ENCODE measurements at places on chromosomes 1 and 21.

- DNase-seq: no peak
These were observed 131.1 kb downstream of the HLCS start for GRCh38 chr21:36835383-36835795.

DNA sequence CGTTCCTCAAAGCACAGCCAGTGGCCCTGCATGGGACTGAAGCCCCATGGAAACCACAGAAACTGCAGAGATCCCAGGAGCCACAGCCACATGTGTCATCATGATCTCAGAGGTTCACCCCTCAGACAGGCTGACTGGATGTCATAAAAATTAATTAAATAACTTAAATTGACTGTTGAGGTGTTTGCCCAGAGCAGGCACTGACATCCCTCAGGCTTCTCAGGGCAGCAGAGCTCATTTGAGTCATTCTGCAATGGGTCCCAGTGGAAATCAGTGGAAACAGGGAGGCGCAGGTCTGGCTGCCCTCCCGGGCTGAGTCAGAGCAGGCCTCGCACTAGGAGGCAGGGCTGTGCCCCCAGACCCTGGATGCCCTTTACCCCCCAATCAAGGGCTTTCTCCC lies 135.1 kb downstream of the CDC7 start:
- DNase-seq: no peak

GRCh38 chr21:42550817-42551216 lies 37.2 kb downstream of the SLC37A1 start:
- DNase-seq: no peak

- DNase-seq: peak; percentile 36
These were observed 65.5 kb upstream of the LAPTM5 start for GRCh38 chr1:30822966-30823581.
